ENCODE measurements at places on chromosomes 5 and 9.

DNA sequence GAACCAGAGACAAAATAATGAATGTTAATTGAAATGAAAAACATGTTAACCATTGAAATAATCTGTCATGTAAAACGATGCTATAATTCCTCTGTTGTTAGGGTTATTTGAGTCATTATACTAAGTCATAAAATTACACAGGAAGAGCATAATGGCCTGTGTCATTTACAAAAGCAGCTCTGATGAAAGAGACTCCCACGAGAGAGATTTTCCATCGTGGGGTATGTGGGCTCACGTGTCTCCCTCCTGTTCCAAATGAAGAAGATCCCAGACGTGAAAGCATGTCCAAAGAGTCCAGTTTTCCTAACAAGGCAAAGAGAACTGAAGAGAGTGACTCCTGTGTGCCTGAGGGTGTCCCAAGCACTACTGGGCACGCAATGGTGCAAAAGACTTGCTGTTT lies 379.8 kb downstream of the SPOCK1 start:
- no peak for DNase-seq

GRCh38 chr5:32645246-32645645 lies 59.9 kb downstream of the SUB1 start:
- no peak for DNase-seq

DNA sequence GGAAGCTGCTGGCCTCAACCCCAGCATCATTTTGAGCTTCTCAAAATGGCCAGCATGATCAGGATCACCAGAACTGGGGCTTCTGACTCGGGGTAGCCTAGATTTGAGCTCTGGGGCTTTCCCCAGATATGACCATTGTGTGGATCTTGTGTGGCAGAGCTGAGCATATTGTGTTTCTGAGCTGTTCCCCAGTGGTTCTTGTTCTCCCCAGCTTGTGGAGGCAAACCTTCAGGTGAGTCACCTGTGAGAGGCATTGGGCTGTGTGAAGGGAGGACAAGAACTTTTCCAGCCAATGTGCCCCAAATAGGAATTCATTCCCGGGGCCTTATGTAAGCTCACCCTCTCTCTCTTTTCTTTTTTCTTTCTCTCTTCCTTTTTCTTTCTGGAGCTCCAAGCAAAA lies 80.7 kb upstream of the PITX1 start:
- DNase-seq, result no peak

DNA sequence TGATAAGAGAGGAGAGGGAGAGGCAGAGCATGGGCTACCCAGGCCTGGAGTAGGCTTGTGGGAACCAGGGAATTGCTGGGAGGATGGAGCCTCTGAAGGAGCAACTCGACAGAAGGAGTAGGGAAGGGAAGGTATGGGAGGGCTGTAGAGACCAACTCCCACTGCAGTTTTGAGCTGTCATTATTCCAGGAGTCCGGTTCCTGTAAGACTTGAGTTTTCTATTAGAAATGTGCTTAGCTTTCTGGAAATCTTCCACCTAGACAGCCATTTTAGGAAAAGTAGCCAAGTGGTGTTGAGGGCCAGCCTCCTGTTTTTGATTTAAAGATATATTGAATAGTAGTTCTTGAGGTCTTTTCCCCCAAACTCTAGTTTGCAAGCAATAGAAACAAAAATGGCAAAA lies 323.5 kb downstream of the LRRC70 start:
- DNase-seq, result no peak

DNA sequence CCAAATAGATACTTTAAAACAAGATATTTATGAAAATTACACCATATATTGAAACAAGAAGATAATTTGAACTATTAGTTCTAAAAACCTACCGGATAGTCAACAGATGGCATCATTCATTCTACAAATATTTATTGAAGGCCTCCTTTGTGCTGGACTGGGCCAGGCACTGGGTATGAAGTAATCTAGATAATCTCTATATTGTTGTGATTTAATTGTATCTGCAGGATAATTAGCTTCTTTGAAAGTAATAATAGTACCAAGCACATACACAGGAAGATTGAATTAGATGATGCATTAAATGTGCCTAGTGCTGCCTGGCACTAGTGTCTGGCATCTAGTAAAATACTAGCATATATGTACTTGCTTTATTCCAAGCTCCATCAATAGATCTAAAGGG lies 735.2 kb upstream of the DMAC1 start:
- no peak for DNase-seq

- DNase-seq, result no peak
Measured at GRCh38 chr9:121741228-121741918, 89.9 kb downstream of the DAB2IP start.

- no peak for DNase-seq
Measured at GRCh38 chr9:28951945-28952344, 1378.7 kb upstream of the C9orf72 start.

DNA sequence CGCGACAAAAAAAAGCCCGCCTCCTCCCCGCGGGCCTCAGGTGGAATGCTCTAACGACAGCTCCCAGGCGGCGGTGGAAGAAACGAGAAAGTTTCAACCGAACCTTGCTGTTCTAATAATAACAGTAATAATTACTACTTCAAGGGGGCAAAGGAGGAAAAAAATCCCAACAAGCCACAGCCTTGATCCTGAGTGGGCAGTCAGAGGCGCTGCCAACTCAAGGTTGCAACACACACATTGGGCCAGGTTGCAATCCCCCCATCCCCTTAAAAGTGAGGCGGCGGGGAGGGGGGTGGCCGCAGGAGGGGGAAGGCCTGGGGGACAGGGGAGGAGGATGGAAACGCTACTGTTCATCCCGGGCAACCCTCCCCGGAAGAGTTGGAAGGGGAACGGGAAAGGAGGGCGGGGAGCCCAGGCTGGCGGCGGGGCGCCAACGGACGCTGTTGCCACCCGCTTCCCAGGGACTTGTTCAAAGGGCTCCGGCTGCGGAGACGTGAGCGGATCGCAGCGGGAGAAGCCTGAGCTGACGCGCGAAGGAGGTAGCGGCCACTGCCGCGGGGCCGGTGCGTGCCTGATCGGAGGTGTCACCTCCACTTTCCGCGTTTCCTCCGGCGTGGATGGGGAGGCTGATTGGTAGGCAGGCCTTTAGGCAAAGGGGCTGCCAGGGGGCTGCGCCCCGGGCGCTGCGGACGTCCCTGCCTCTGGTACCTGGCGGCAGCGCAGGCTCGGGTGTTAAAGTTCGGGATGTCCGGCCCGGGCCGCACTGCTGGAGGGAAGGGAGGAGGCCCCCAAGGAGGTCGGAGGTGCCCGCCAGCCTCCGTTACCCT lies 647 bp downstream of the SMARCA2 start:
- peak; percentile 54 for DNase-seq

DNA sequence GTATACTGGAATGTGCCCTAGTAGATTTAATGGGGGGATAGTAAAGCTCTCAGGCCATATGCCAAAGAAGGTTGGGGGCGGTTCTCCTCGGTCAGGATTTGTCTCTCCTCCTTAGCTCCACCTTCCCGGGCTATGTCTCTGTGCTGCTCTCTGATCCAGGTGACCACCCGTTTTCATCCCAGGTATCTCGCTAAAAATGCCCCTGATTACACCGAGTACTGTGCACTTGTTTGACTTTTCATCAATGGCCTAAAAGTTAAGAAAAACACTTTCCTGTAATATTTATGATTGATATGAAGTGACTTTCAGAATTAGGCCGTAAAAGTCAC lies 724 bp downstream of the NDUFS6 start:
- DNase-seq, result peak; percentile 20

DNA sequence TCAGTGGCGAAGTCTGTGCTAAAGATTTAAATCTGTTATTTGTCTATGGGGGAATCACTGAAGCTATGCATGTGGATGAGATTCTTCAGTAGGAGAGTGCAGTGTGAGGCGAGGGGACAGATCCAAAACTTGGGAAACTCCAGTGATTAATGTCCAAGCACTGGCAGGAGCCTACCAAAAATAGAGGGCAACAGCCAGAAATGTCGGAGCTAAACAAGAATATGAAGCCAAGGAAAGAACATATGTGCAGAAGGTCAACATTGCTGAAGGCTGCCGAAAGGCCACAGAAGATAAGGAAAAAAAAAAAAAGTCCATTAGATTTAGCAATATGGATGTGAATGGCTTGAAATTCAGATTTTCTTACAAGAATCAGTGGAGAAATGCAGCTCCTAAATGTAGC lies 61.8 kb downstream of the C6 start:
- no peak for DNase-seq

DNA sequence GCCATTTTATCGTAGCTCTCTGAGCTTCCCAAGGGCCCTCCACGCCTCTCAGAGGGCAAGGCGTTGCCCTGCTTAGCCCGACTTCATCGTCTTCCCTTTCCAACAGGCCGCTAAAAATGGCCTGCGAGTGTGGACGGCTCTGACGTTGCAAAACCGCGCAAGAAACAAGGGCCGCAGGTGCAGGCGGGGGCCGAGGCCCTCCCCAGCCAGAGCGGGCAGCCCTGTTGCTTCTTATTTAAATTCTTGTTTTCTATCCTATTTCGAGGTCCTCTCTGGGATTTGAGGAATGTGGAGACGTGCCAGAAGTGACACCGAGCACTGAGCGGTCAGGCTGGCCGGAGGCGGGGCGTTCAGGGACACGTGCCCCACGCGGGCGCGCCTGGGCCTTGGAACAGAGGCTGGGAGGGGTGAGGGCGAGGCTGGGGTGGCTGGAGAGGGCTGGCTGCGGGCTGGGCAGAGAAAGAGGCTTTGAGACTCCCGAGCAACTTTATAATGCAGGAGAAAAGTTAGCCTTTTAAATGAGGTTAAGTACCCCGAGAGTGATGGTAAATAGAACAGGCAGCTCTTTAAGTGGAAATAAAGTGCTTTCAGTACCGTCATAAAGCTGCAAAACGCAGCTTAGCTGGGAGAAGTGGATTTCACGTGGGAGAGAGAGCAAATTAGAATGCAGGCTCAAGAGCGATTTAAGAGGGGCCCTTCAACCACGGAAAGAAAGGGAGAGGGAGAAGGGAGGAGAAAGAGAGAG lies 243.6 kb downstream of the AUH start:
- no peak for DNase-seq

DNA sequence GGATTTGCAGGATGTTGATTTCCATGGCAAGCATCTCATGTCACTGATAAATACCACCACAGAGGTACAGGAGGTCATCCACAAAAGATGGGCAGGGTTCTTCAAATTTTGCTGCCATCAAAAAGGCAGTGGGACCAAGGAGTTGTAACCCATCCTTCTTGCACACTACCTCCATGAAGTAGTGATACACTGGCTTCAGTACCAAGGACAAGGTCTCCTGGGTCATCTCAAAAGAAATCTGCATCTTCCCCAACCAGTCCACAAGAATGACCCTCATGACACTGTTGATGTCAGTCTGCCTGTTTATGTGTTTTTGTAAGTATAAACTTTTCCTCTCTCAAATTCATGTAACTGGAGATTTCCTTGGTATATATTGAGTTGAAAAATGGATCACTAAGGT lies 298.2 kb downstream of the CDH9 start:
- no peak for DNase-seq

DNA sequence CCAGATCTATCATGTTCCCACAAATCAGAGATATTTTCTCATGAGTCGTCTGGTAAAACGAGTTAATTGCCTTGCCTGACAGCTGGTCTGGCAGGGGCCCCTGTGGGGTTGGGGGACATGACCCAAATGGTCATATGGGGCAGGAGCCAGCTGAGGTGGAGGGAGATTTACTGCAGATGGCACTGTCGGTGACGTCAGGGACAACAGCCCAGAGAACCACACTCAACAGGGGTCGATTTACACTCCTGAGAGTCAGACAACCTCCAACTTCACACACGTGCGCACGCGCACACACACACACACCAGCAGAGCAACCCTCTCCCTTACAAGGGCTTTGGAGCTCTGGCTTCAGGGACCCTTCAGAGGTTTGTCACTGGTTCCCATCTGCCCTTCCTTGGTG lies 23.4 kb upstream of the GABRP start:
- no peak for DNase-seq

GRCh38 chr5:138754699-138755057 lies 1.5 kb downstream of the CTNNA1 start:
- DNase-seq, result no peak

GRCh38 chr5:144332265-144332664 lies 161.6 kb downstream of the KCTD16 start:
- no peak for DNase-seq

DNA sequence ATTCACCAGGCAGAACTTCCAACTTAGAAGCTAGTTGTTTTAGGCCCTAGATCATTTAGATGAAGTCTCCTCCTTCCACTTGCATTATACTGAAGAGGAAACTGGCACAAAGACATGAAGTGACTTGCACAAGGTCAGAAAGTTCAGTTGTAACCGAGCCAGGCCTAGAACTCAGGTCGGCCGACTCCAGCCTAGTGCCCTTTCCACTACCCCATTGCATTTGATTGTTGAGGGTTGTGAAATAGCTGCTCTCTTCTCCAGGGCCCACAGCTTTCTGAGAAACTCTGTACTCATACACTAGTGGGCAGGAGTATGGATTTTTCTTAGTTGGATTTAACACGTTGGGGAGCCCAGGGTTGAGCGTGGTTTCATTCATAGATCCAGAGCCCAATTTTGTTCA lies 5.6 kb downstream of the ZNF462 start:
- no peak for DNase-seq

DNA sequence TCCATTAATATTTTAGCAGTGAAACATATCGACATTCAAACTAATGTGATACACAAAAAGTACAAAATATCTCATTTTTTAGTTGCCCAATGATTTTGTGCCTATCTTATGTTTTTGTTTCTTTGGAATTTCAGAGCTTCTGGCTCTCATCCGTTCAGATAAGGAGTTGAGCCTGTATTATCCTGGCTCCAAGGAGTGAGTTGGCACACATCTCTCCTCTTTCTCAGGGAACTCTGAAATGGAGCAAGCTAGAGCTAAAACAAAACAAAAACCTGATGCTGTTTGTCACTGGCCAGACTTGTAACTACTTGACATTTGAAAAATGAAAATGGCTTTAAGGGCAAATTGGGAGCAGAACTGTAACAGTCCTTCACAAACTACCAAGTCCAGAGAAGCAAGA lies 131.3 kb upstream of the SLC28A3 start:
- no peak for DNase-seq

GRCh38 chr5:35461530-35461929 lies 156.1 kb upstream of the SPEF2 start:
- DNase-seq, result no peak

- no peak for DNase-seq
Measured at GRCh38 chr5:150604894-150605440, 35.5 kb upstream of the SYNPO start.

DNA sequence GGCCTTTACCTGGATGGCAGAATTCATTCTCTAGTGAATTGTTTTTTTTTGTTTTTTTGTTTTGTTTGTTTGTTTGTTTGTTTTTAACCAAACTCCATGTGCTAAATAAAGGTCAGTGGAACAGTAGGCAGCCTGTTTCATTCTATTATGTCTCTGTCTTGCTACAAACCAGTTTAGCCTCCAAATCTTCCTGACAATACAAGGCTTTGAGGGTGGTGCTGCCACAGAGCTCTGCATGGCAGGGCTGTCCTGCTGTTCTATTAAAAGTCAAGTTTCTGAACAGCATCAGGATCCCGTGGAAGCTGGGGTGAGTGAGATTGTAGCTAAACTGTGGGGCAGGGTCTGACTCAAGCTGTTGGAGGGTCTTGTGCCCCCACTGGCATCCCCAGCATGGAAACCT lies 144.1 kb upstream of the MAST4 start:
- no peak for DNase-seq

- no peak for DNase-seq
Measured at GRCh38 chr9:85401998-85402397, 339.8 kb downstream of the AGTPBP1 start.

All from activated CD4-positive, alpha-beta T cell treated with anti-CD3 and anti-CD28 coated beads, Interleukin-2, amount 50 U/mL, for 48 hours (primary cell).